ENCODE measurements at places on chromosomes 3 and 15.

- DNase-seq = peak; percentile 35
These were observed 34.4 kb downstream of the TARS3 start for GRCh38 chr15:101689901-101690300.

- no peak for DNase-seq
These were observed 15.5 kb upstream of the PCSK6 start for GRCh38 chr15:101504866-101505609.

DNA sequence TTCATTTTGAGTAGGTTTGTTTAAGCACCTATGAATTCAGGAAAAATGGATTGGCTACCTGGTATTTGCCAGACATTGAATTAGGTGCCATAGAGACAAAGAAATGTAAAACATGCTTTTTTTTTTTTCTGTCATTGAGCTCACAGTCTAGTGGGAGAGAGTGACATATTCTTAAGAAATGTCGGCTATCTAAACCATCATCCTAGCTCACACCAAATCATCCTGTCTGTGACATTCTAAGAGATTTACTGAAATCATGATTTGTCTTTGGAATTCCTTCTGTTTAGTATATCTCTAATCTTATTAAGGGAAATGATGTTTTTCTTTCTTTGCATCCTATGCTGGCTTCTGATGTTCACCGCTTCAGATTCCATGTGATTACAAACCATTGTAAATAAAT, 59.5 kb upstream of the STXBP5L start:
- DNase-seq = no peak

GRCh38 chr3:22225161-22225560, 474.2 kb upstream of the ZNF385D start:
- DNase-seq = no peak

DNA sequence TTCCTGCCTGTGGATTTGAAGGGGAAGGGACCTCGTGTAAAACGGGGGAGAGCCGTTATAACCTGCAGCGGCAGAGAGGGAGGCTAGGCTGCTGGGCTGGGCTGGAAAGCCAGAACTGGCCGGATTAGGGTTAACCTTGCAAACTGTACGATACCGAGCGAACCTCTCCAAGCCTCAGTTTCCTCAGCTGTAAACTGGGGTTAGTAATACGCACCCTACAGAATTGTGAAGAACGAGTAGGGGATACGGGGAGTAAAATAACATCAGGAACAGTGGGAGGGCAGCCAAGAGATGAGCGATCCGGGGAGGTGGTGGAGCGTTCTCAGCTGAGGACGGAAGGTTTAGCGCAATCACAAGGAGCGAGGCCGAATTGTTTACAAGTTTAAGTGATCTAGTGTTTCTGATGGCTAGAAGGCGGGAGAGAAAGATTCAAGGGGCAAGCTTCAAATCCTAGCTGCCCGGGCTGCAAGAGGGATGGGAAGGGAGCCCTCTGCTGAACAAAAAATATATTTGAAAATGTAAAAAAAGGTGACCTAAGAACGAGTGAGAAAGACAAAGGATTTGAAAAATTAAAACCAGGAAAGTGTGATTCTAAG, 768 bp upstream of the SEMA5B start:
- peak; percentile 67 for DNase-seq

GRCh38 chr3:67526246-67526645, 128.2 kb downstream of the SUCLG2 start:
- DNase-seq = peak; percentile 97

DNA sequence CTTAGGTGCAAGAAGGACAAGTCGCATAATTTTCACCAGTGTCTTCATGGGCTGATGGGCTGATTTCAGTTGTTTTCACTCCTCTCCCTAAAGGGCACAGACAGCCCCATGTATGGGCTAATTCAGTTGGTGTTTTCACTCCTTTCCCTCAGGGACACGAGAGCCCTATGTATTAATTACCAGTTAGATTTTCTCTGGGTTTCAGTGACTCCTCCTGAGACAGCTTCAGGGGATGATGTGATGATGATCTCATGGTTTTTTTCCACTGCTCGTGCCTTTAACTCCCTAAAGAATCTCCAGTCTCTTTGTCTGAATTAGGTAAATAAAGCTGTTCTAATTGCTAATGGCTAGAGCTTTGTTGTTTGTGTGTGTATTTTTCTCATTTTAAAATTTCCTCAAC, 9.9 kb downstream of the RAMAC start:
- no peak for DNase-seq

- DNase-seq = no peak
These were observed 6.1 kb upstream of the IL12A start for GRCh38 chr3:159982442-159982974.

DNA sequence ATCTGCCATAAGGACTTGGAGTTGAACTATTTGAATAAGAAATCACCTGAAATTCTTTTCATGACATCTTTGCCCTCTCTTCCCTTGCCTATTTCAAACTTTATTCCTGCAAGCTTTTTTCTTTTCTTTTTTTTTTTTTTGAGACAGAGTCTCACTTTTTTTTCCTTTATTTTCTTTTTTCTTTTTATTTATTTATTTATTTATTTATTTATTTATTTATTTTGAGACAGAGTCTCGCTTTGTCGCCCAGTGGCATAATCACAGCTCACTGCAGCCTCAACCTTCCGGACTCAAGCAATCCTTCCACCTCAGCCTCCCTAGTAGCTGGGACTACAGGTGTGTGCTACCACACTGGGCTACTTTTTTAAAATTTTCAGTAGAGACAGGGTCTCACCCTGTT, 369.3 kb upstream of the ATP11B start:
- no peak for DNase-seq

- peak; percentile 68 for DNase-seq
These were observed 27.0 kb downstream of the SHQ1 start for GRCh38 chr3:72821161-72821781.

- peak; percentile 56 for DNase-seq
These were observed 51.1 kb downstream of the RARB start for GRCh38 chr3:25478964-25479726.

- no peak for DNase-seq
These were observed 103.9 kb upstream of the AKAP13 start for GRCh38 chr15:85276508-85276907.

DNA sequence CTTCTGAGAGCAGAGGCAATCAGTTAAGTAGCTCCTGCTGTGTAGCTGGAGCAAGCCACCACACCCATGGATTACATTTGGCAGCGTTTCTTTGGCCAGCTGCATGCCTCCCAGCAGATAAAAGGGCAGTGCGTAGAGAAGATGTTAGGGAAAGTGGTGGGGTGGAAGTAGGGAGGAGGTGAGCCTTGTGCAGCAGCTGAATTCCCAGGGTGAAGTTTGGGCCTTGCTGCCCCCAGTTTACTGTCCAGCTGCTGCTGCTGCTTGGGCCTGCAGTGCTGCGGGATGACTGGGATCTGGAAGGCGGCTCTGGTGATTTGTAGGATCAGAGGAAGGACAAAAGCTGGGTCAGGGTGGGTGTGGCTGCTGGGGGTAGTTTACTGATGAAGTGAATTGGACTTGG, 318.7 kb upstream of the C2CD4B start:
- peak; percentile 57 for DNase-seq

GRCh38 chr15:81480645-81481053, 106.6 kb upstream of the TMC3 start:
- DNase-seq = peak; percentile 74

DNA sequence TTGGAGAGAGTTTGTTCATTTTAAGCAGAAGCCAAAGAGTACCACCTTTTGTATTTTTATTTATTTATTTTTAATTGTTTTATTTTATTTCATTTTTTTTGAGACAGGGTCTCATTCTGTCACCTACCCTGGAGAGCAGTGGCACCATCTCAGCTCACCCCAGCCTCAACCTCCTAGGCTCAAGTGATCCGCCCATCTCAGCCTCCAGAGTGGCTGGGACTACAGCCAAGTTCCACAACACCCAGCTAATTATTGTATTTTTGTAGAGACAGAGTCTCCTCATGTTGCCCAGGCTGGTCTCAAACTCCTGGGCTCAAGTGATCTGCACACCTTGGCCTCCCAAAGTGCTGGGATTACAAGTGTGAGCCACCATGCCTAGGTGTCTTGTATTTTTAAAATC, 9.6 kb downstream of the CCR8 start:
- DNase-seq = no peak

GRCh38 chr15:57878573-57878972, 172.1 kb downstream of the POLR2M start:
- DNase-seq = no peak

- DNase-seq = no peak
These were observed 405.3 kb upstream of the C2CD4B start for GRCh38 chr15:62570405-62570783.

GRCh38 chr3:2968475-2968874, 141.7 kb downstream of the IL5RA start:
- DNase-seq = no peak

DNA sequence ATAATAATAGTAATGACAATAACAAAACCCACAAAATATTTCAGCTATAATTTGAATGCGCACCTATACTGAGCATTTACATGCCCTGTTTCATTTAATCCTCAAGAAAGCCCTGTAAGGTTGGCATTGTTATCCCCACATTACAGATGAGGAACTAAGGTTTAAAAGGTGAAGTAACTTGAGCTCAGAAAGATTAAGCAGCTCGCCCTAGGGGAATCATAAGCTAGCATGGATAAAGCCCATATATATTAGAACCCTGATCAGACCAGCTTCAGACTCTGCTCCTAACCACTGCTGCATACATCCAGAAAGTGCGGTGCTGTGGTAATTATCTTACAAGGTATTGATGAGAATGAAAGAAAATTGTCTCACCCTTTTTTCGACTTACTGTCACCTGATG, 141.1 kb upstream of the CGNL1 start:
- no peak for DNase-seq
